MCF 10A (cell line): ENCODE measurements at places on chromosomes 4 and X. TPM values are rescaled to one million over a fixed set of nuclear protein-coding genes. Genes with fewer than 3 reads are reported as not detected.

SSX4 gene
- total RNA-seq: not detected in 2 replicates

CNKSR2 gene
- total RNA-seq: not detected in 2 replicates

TMEM35A gene
- total RNA-seq: not detected in 2 replicates

UGT2A1 gene
- total RNA-seq: not detected in 2 replicates

CPLX1 gene
- total RNA-seq: 2.7 and 3.5 TPM in 2 replicates

ODAM gene
- total RNA-seq: not detected in 2 replicates

GRCh38 chr4:48342606-48342880 is 1.2 kb downstream of the SLAIN2 start:
- H3K27me3 ChIP-seq: no peaks in the 10 kb centered on the region
- DNase-seq: no peak
- peak overlapping the region; percentile 98 for H3K4me3 ChIP-seq
- H3K36me3 ChIP-seq: peaks cover 7% of the 10 kb centered on the region
- H3K4me1 ChIP-seq: peaks cover 55% of the 10 kb centered on the region

GRCh38 chrX:129957241-129958082 is 25.0 kb upstream of the BCORL1 start:
- no peak for DNase-seq
- no peak overlapping the region for H3K27ac ChIP-seq
- H3K4me1 ChIP-seq: no peaks in the 10 kb centered on the region
- H3K27me3 ChIP-seq: peaks cover 21% of the 10 kb centered on the region

DNA sequence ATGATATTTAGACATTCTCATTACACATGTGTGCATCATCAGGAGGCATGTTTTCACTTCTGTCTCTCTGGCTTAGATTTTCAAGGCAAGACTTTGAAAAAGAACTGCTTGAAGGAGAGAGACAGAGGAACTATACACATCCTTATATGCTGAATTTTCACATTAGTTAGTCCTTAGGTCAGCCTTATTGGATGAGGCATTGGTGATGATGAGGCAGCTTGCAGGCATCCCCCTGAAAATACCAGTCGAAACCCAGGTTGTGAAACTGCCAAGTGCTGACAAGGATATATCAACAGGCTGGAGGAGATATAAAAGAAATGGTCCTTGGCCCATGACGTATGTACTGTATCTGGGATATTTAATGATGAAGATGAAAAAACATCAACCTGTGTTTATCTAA is 297.2 kb upstream of the AADAT start:
- H3K4me3 ChIP-seq: no peak overlapping the region
- H3K27ac ChIP-seq: no peak overlapping the region
- no peaks in the 10 kb centered on the region for H3K27me3 ChIP-seq
- H3K36me3 ChIP-seq: no peaks in the 10 kb centered on the region
- H3K4me1 ChIP-seq: peaks cover 11% of the 10 kb centered on the region

DNA sequence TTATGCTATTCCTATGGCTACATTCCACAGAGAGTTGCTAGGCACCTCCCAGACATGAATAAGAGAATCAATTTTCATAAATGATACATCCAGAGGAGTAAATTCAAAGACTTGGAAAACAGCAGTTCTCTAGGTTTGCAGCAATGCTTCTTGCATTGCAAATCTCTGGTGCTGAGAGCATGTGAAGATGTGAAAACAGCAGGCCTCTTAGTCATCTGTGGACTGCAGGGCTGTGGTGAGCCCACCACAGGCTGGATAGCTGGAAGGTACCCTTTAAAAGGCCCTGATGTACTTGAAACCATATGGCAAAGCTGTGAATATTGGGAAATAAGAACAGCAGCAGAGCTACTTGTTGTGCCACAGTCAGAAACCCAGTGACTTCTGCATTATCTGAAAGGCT is 2135.9 kb downstream of the ARAP2 start:
- no peak for DNase-seq
- no peak overlapping the region for H3K27ac ChIP-seq
- peaks cover 10% of the 10 kb centered on the region for H3K4me1 ChIP-seq
- H3K4me3 ChIP-seq: no peak overlapping the region

DNA sequence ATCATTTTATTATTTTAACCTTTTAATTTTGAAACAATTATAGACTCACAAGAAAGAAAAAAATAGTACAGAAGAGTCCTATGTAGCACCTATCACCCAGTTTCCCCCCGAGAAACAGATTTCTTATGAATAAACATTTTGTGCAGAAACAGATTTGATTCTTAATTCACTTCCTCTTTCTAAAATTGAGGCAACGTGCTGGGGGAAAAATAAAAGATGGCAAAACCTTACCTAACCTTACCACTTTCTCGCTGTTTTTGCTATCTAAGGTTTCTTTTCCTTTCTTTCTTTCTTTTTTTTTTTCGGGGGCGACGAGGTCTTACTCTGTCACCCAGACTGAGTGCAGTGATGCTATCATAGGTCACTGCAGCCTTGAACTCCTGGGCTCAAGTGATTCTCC is 4.3 kb upstream of the CLNK start:
- no peaks in the 10 kb centered on the region for H3K36me3 ChIP-seq
- no peaks in the 10 kb centered on the region for H3K4me1 ChIP-seq
- no peaks in the 10 kb centered on the region for H3K27me3 ChIP-seq
- no peak for DNase-seq
- no peak overlapping the region for H3K4me3 ChIP-seq

DNA sequence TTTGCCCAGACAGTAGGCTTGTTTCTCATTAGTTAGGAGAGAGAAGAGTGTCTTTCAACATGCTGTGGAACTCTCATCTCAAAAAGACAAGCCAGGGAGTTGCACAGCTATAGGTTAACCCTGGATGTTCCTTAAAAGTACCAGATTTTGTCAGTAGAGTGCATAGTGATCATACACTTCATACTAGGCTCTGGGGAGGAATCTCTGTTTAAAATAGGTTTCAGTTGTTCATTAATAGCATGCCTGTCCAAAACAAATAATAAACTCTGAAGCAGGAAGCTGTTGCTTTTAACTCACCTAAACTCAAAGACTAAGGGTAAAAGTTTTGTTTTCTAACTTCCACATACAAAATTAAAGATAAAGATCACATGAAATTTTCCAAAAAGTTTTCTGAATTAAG is 1948.4 kb downstream of the C4orf33 start:
- H3K36me3 ChIP-seq: no peaks in the 10 kb centered on the region
- no peak overlapping the region for H3K27ac ChIP-seq

GRCh38 chrX:125953814-125954213 is 212.3 kb downstream of the DCAF12L2 start:
- H3K4me1 ChIP-seq: no peaks in the 10 kb centered on the region
- no peak overlapping the region for H3K27ac ChIP-seq
- no peaks in the 10 kb centered on the region for H3K27me3 ChIP-seq
- H3K4me3 ChIP-seq: no peak overlapping the region
- H3K36me3 ChIP-seq: no peaks in the 10 kb centered on the region

GRCh38 chr4:77062856-77063255 is 12.9 kb downstream of the CCNI start:
- peaks cover 19% of the 10 kb centered on the region for H3K4me1 ChIP-seq
- H3K4me3 ChIP-seq: no peak overlapping the region
- H3K36me3 ChIP-seq: peaks cover 90% of the 10 kb centered on the region
